ENCODE measurements at places on chromosomes 6 and 20. TPM values are rescaled to one million over a fixed set of nuclear protein-coding genes. Genes with fewer than 3 reads are reported as not detected.

OTOR gene
- not detected for total RNA-seq

C20orf202 gene
- total RNA-seq: not detected

PROKR2 gene
- total RNA-seq: not detected

CAGE1 gene
- 0.15 TPM for total RNA-seq

MATN4 gene
- not detected for total RNA-seq

KHDC1 gene
- not detected for total RNA-seq

COL21A1 gene
- total RNA-seq: under 0.01 TPM

KHDC1L gene
- not detected for total RNA-seq

C6orf58 gene
- total RNA-seq: 0.46 TPM

CCN2 gene
- 2.0 TPM for total RNA-seq

APOM gene
- total RNA-seq: not detected

TGM2 gene
- 13.4 TPM for total RNA-seq

DPM1 gene
- total RNA-seq: 40.3 TPM

BEND6 gene
- 2.3 TPM for total RNA-seq

HLA-C gene
- 1,046 TPM for total RNA-seq

PPIL6 gene
- 4.8 TPM for total RNA-seq

SIRPB2 gene
- not detected for total RNA-seq

AHI1 gene
- total RNA-seq: 18.9 TPM

SLC17A1 gene
- not detected for total RNA-seq

TRIM15 gene
- total RNA-seq: not detected

KCNK5 gene
- not detected for total RNA-seq

TGM3 gene
- not detected for total RNA-seq

STX7 gene
- total RNA-seq: 108 TPM

SLC17A9 gene
- 4.0 TPM for total RNA-seq

AGER gene
- 0.69 TPM for total RNA-seq

MOCS3 gene
- total RNA-seq: 13.1 TPM

REPS1 gene
- total RNA-seq: 49.6 TPM

BMP6 gene
- not detected for total RNA-seq

CDSN gene
- not detected for total RNA-seq

OR12D3 gene
- not detected for total RNA-seq

DSP gene
- 1.7 TPM for total RNA-seq

CLPSL1 gene
- not detected for total RNA-seq

GJA1 gene
- 8.3 TPM for total RNA-seq

CCDC170 gene
- 1.5 TPM for total RNA-seq

JAG1 gene
- 23.1 TPM for total RNA-seq

CCDC167 gene
- total RNA-seq: 33.0 TPM

FILIP1 gene
- under 0.01 TPM for total RNA-seq

TSHZ2 gene
- not detected for total RNA-seq

GRIK2 gene
- 20.4 TPM for total RNA-seq

CTCFL gene
- total RNA-seq: not detected

SLPI gene
- total RNA-seq: not detected

LHFPL5 gene
- not detected for total RNA-seq

DDX43 gene
- not detected for total RNA-seq

CLPSL2 gene
- total RNA-seq: not detected

MYLIP gene
- total RNA-seq: 61.8 TPM

PAQR8 gene
- 86.4 TPM for total RNA-seq

COL11A2 gene
- total RNA-seq: 0.36 TPM

BNIP5 gene
- under 0.01 TPM for total RNA-seq

DUSP15 gene
- total RNA-seq: 2.5 TPM

CDH4 gene
- total RNA-seq: 2.2 TPM

MLIP gene
- total RNA-seq: 83.2 TPM

EPB41L2 gene
- 24.8 TPM for total RNA-seq

SRC gene
- total RNA-seq: 13.8 TPM
